Activated CD4-positive, alpha-beta T cell treated with anti-CD3 and anti-CD28 coated beads, Interleukin-2, amount 10 ng/mL, durations not matched to agents 7 days and 5 days (primary cell): ENCODE measurements at places on chromosomes 5 and 9. TPM values are rescaled to one million over a fixed set of nuclear protein-coding genes. Genes with fewer than 3 reads are reported as not detected.

DNA sequence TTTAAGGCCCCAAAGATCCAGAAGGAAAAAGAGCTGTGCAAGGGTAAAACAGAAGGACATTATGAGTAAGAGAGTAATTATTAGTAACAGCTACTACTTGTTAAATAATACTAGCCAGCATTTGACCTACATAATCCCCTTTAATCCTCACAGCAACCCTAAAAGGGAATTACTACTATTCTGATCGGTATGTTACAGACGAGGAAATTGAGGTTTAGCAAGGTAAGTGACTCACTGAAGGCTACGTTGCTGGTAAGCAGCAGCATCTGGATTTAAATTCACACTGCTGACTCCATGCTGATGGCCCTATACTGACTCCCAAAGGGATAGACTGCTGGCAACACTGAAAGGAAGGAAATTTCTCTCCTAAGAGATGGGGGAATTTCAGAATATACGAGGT lies 3.7 kb upstream of the FSD1L start:
- no peak for DNase-seq

The JAKMIP2 gene
- total RNA-seq, result 4.3 TPM

The C9orf153 gene
- total RNA-seq, result 0.35 TPM

DNA sequence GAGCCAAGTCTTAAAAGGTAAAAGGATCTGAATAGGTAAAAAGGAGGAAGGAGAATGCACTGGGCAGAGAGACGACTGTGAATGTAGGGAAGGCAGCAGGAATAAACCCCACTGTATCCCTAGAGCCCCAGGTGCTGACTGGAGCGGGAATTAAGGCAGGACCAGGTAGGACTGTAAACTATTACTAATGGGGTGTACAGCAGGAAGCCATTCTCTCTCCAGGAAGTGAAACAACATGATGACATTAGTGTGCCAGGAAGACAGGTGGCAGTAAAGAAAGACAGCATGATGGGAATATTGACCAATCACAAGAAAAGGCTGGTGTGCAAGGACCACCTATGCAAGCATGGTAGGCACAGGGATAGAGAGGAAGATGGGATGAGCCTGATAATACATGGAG lies 433.0 kb downstream of the DNAH5 start:
- DNase-seq, result no peak

The INSL4 gene
- total RNA-seq, result not detected

The ZDHHC11B gene
- total RNA-seq, result 0.35 TPM

DNA sequence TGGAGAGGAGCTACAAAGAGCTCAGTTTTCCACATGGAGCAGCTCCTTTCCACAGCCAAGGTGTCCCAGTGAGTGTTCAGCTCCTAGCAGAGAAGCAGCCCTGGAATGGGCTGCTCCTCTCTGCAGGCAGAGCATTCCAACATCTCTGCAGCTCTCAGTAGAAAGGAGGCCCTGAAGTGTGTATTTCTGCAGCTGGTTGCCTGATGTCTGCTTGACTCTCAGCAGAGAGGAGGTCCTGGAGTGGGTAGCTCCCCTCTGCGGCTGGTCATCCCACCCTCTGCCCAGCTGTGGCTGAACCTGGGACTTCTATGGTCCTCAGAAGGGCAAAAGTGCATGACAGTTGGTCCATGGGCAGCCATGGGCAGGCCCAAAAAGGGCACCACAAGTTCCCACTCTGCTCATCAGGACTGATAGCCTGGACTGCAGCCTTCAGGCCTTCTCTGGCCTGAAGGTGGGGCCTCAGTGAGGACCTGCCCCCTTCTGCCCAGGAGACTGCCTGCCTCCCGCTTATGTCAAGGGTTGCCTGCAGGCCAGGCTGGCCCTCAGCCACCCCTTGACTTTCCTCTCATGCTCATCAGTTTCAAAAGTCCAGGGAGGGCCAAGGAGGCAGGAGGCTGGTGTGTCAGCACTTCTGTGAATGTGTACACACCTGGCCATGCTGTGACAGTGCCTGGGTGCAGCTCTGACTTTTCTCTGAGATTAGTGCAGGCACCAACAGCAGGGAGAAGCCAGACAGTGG lies 605.9 kb upstream of the FAM174A start:
- DNase-seq, result no peak

DNA sequence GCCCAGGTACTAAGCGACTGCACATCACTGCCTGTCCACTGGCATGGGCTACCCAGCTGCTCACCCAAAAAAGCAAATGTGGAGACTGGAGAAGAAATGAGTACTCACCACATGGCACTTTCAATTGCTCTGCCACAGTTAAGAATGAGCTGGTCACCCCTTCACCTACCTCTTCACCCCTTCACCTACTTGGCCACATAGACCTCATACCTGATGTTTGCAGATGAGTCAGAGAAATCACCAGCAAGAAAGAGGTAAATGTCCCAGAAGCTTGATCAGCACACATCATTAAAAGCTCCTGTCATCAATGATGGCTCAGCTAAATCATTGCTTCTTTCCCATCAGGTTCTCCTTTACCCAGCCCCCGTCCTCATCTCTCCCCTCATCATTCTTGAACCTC lies 7.6 kb upstream of the PRUNE2 start:
- DNase-seq, result no peak

- no peak for DNase-seq
Observed at GRCh38 chr5:65015767-65016166, 247.0 kb downstream of the CWC27 start.

GRCh38 chr5:98292496-98292895 lies 481.0 kb upstream of the RGMB start:
- no peak for DNase-seq

DNA sequence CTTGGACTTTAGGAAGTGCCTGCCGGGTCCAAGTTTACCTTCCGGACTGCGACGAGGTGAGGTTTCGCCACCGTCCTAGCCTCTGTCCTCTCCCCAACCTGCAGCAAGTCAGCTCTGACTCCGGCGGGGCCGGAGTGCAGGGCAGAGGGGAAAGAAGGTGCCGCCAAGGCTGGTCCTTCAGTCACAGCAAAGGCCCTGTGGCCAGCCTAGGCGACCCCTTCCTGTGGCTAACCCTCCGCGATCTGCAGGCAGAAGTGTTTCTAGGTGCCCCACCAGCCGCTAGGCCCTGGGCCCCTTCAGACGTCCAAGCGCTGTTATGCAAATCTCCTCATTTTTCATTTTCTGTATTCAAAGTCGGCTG lies 11.1 kb upstream of the NKX2-5 start:
- DNase-seq, result no peak

GRCh38 chr9:123544007-123544827 lies 188.2 kb downstream of the CRB2 start:
- peak; percentile 42 for DNase-seq

DNA sequence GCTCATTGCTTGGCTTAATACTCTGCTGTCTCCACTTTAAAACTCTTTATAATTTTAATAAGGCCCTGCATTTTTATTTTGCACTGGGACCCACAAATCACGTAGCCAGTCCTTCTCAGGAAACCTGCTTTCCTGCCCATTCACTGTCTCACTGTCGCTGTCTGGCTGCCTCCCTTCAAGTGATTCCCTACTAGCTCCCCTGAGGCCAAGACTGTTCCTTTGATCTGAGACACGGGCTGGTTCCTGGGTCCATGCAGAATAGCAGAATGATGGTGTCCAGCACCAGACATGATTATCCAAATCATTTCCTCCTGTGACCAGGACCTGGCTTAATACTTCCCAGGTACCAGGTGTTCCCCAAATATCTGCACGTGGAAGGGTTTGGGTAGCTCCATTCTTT lies 597.1 kb upstream of the KLF4 start:
- DNase-seq, result no peak

DNA sequence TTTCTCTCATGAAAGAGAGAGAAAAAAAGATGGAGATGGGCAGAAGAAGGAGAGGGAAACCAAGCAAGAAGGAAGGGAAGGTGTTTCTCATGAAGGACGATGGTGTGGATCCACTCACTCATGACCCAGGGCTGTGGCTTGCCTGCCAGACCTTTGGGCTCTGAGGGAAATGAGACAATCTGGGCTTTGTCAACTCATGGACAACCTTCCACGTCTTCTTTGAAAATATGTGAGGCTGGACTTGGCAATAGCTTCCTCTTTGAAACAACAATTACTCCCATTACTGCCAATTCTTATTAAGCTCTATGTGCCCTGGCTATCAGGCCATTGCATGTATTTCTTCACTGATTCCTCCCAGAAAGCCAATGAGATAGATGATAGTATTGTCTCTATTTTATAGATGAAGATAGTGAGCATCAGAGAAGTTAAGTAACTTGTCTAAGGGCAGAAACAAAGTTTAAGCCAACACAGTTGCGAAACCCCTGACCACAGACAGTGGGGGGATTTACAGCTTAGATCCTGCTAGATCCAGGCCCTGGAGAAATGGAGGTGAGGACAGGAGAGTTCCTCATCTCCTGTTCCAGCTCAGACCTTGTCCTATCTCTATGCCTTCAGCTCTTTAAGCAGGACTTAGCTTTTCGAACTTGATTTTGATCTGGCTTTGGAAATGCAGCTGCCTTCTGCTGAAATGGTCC lies 132.4 kb downstream of the GCNT1 start:
- DNase-seq, result no peak

GRCh38 chr5:23284656-23285055 lies 222.8 kb upstream of the PRDM9 start:
- no peak for DNase-seq

DNA sequence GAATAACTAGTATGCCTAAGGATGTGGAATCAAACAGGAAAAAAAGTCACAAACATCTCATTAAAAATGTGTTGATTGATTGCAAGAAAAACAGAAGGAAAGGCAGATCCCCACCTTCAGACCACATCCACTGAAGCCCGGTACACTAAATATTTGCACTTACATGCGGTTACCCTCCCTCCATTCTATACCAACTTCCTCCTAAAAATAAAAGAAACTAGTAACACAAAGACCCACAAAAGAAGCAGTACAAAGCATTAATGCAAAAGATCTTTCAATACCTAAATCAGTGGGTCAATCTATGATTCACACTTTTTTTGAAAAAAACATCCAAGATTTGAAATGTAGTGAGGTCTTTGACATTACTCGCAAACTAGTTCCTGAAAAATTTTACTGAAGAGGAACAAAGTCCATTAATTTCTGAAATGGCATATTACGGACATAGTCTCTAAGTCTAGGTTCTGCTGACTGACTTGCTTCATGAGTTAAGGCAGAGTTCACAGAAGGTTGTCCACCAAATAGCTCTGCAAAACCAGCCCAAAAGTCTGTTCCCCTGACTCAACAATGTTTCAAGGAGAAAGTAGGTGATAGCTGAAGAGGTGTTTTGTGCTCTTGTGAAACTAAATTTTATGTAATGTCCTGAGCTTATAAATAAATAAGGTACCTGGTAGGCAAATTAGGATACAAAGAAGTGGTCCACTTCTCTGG lies 100.7 kb downstream of the PAM start:
- no peak for DNase-seq

The CCL21 gene
- total RNA-seq, result not detected

DNA sequence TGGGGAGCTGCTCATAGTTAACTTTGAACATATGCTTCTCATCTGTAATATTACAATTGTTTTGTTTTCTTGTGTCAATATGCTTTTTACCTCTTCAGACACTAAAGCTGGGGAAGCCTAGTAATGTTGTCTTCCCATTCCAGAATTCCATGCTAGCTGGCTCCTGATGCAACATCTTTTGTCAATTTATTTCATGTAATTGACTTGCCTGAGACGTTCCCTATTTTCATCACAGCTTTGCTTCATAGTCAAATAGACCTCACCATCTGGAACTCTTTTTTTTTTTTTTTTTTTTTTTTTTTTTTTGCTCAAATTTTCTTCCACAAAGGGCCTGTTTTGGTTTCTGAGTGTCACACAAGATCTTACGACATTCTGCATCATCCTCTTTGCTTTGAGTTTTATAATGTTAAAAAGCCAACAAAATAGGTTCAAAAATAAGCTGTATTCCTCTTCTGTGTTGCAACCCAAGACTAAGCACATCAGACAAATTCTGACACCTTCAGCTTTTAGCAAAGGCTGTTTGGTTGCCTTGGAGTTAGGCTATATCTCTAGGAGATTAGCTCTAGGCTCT lies 235.2 kb downstream of the NR3C1 start:
- DNase-seq, result no peak

DNA sequence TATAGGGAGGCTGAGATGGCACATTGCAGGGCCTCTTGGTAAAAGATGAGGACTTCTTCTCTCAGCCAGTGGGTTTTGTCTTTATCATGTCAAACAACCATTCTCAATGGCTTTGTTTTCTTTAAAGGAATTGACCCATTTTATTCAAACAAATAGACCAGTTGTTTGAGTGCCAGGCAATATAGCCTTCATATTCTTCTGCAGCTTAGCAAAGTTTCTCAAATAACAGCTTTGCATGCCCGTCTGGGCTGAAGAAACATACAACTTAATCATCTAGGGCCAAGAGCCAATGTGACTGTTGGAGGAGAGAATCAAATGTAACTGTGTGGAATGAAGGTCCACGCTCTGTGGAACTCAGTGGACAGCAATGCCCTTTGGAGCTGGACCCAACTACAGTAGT lies 57.4 kb upstream of the ADRA1B start:
- no peak for DNase-seq

The MFAP3 gene
- 26.3 TPM for total RNA-seq

GRCh38 chr5:80759866-80760577 lies 105.2 kb upstream of the DHFR start:
- no peak for DNase-seq

The RAD17 gene
- total RNA-seq, result 23.6 TPM

DNA sequence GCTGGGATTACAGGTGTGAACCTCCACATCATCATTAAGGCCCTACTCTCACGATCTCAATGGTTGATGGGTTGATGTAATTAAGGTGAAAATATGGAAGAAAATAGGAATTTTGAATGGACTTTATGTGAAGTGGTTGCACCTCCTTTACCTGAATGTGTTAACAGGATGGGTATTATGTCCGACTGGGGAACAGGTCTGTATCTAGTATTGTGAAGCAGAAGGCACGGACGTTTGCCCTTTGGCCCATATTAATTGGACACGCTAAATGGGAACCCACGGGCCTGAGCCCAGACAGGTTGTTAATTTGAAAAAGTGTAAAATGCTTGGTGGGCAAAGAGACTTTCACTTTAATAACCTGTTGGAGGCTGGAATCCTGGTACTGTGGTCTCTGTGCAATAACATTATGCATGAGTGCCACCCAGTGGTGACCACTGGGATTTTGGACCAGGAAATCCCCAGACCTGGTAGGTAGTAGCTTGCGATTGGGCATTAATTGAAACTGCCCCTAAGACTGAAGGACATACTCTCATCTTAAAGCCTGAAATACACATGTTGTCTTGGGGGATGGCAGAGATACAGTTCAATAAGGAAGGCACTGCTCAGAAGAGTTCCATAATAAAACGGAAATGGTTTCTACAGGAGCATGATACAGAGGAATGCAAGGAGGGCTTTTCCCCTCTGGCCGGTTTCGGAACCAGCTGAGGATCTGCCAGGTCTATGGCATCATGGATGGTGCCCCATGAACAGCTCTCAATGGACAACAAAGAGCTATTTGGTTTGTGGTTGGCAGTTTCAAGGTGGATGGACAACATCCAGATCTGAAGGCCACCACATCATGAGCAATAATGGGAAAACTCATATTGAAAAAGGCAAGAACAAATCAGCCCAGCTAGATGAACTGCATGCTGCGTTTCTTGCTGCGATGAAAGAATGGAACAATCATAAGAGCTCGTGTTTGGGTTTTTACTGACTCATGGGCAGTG lies 26.2 kb upstream of the BICD2 start:
- DNase-seq, result peak; percentile 79

The ACOT12 gene
- not detected for total RNA-seq

The SLCO4C1 gene
- 0.42 TPM for total RNA-seq
